ENCODE measurements at places on chromosomes 13 and 19. TPM values are rescaled to one million over a fixed set of nuclear protein-coding genes. Genes with fewer than 3 reads are reported as not detected.

Gene TLE6
- 0.97 TPM for total RNA-seq

Gene ZNF254
- 15.5 TPM for total RNA-seq

Gene C19orf47
- 11.2 TPM for total RNA-seq

Gene CD22
- total RNA-seq, result 0.32 TPM

Gene CEACAM16
- total RNA-seq, result under 0.01 TPM

Gene ACP7
- not detected for total RNA-seq

Gene ZNF563
- total RNA-seq, result 0.64 TPM

Gene CEACAM5
- total RNA-seq, result not detected

GRCh38 chr13:50518781-50519201 lies 324.7 kb downstream of the DLEU7 start:
- DNase-seq, result peak; percentile 91

- no peak for DNase-seq
Measured at GRCh38 chr19:22625266-22626035, 8.7 kb upstream of the ZNF492 start.

- peak; percentile 83 for DNase-seq
Measured at GRCh38 chr19:4456476-4456842, 1.1 kb downstream of the UBXN6 start.

- no peak for DNase-seq
Measured at GRCh38 chr19:41480336-41480735, 37.4 kb downstream of the ERICH4 start.

DNA sequence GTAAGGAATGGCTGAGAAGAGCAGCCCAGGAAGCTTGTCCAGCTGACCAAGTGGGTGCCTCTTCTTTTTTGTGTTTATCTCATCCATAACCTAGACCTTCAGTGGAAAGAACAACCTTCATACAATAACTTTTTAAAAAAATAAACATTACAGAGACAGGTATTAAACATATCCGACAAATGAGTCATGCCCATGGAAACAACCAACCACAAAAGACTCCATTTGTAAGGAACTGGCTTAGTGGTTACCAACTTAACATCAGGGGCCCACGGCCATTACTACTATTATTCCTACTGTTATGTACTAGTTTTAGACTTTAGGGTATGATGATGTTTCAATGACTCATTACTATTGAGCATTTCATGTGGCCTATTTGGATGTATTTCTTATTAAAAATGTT lies 191.7 kb upstream of the SERP2 start:
- DNase-seq, result no peak

DNA sequence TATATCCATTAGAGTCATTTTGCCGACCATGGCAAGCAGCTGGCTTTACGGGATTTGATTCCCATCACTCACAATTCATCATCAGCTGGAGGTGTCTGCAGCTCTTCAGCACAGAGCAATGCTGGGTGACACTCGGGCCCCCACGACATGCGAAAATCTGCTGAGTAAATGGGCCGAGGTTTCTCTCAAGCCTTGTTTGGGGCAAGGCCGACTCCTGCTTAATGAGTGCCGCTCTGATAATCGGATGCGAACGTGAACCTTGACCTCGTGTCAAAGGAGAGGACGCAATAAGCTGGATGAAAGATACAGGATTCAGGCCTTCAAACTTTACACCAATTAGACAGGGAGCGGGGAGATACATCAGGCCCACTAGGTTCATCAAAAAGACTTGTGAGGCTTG lies 65.2 kb downstream of the GGACT start:
- DNase-seq, result no peak

DNA sequence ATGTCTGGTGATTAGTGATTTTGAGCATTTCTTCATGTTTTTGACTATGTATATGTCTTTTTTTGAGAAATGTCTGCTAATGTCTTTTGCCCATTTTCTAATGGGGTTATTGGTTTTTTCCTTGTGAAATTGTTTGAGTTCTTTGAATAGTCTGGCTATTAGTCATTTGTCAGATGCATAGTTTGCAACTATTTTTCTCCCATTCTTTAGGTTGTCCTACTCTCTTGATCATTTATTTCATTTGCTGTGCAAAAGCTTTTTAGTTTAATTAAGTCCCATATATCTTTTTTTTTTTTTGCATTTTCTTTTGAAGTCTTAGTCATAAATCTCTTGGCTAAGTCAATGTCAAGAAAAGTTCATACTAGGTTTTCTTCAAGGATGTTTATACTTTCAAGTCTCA lies 449.8 kb downstream of the DACH1 start:
- DNase-seq, result no peak

- no peak for DNase-seq
Measured at GRCh38 chr13:87671753-87672605, 808 bp downstream of the SLITRK5 start.

DNA sequence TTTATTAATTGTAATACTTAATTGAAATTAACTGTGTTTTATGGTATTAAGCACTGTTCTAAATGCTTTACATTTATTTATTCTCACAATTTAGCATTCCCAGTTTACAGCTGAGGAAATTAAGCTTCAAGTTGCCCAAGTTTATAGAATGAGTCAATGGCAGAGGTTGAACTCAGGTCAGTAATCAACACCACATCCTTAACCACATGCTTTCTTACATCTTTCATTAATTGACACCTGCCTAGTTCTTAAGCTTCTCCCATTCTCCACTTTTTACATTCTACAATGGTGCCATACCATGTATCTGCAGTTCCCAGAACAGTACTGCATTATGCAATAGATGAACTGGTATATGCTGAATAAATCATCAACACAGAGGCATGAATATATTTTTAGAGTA lies 11.7 kb upstream of the RBM26 start:
- DNase-seq, result no peak

GRCh38 chr13:30091035-30091434 lies 216.3 kb downstream of the KATNAL1 start:
- DNase-seq, result no peak

DNA sequence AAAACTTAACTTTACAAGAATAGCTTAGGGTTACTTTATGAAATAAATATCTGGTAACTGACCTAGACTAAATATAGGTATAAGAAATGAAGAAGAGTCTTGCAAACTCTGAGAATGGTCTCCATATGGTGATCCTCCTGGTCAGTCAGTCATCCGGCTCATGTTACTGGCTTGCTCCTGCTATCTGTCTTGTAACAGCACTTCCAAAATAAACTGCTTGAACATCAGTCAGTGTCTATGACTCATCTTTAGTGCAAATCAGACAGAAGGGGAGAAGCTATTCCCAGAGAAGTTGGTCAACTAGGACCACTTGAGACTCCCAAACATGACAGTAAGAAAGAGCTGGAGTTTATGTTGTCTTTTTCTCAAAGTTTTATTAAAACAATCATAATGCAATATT lies 1550.9 kb downstream of the PCDH9 start:
- peak; percentile 0 for DNase-seq

DNA sequence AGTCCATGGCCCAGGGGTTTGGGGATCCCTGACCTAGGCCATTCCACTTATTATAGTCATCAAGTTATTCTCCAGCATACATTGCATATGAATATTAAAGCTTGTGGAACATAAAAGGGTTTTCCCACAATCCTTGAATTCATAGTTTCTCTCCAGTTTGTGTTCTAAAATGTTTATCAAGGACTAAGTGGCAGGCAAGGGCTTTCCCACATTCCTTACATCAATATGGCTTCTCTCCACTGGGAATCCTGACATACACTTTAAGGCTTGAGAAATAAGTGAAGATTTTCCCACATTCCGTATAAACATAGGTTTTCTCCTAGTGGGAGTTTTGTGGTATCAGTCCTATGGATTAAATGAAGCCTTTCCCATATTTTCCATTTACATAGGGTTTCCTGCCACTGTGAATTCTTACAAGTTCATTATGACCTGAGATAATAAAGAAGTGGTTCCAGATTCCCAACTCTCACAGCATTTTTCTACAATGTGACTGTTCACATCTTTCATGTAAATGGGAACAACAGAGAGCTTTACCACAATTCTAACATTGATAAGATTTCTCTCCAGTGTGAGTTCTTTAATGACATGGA lies 14.5 kb downstream of the ZNF426 start:
- no peak for DNase-seq

DNA sequence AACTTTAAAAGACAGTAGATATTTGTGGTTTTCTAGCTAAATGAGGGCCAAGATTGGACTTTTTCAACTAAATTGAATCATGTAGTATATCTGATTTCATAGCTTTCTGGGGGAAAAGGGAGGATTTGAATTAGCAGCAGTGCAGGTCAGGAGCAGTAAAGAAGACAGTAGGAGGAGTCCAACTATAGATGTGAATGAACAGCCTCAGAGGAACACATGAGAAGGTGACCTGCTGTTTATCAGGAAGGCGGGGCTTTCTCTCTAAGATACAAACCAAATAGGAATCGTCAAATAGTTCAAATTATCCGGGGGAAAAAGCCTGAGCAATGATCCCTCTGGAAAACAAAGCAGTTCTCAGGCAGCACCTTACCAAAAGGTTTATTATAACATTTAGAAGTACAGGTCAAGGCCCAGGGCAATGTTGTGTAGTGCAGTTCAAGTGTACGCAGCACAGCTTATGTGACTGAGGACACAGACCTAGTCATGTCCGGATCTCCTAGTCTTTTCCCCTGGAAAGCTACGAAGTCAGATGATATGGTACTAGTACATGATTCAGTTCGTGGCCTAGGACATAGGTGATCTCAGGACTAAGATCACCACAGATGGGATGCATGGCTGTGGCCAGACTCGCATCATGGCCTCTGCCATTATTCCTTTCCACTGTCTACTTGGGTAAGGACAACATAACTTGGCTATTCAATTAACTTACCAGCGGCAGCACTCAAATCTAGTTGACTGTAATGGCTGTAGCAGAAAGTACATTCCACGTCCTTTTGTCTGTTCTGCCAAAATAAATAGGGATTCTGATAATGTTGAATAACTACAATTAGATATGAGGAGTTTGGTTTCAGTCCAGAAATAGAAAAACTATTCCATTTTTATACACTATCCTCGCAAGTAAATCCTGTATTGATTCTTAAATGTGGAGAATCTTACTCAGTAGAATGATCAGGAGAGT lies 40.3 kb downstream of the MPHOSPH8 start:
- no peak for DNase-seq

DNA sequence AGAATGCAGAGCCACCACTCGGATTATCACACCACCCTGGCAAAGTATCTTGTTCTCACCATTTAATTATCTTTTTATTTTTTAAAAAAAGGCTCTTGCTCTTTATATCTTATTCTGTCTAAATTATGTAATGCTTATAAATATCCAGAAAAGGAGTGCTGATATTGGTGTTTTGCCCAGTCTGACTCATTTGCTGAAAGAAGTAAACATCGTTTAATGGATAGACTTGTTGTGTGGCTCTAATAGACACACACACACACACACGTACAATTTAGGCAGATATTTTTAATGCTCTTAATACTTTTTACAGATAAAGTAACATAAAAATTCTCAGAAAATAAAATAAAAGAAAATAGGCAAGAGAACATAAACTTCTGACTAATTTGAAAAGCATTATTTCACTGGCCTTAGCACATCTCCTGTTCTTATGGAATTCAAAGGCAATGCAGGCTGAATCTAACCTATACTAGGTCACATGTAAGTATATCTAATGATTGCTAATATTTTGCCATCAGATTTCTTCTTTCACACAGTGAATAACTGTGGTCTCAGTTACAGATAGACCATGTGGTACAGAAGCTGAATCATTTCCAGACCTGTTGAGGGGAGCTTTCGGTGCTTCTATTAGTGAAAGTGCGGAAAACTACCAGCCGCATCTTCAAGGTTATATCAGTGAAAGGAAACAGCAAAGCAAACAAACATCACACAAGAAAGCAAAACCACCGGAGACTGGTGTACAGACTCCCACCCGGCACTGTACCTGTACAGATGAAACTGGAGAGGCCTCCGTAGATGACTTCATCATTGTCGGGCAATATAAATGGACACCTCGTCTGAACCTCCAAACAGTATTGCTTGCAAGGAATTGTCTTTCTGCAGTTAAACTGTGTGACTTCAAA lies 642.1 kb upstream of the ARGLU1 start:
- DNase-seq, result peak; percentile 68

DNA sequence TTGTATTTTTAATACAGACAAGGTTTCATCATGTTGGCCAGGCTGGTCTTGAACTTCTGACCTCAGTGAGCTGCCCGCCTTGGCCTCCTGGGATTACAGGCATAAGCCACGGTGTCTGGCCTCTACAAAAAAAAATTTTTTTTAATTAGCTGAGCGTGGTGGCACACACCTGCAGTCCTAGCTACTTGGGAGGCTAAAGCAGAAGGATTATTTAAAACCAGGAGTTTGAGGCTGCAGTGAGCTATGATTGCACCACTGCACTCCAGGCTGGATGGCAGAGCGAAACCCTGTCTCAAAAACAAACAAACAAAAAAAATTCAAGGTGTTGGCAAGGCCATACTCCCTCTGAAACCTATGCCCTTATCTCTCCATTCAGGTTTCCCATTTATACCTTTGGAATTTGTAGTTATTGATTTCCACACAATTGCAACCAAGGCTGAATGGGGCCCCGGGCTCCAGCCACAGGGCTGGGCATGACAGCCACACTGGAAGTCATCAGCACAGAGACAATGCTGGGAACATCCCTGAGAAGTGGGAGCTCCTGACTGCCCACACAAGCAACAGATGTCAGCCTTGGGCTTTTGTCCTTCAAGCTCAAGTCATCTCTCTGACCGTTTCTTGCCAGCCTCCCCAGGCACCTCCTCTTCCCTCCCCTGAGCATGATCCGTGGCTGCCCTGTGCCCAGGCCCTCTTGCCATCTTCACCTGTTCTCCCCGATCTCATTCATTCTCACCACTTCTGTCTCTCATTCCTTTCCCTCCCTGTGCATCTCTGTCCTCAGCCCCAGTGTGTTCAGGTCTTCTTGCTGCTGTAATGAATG lies 27.2 kb upstream of the CALM3 start:
- DNase-seq, result no peak

- DNase-seq, result no peak
Measured at GRCh38 chr19:755063-755462, 4.2 kb downstream of the MISP start.

DNA sequence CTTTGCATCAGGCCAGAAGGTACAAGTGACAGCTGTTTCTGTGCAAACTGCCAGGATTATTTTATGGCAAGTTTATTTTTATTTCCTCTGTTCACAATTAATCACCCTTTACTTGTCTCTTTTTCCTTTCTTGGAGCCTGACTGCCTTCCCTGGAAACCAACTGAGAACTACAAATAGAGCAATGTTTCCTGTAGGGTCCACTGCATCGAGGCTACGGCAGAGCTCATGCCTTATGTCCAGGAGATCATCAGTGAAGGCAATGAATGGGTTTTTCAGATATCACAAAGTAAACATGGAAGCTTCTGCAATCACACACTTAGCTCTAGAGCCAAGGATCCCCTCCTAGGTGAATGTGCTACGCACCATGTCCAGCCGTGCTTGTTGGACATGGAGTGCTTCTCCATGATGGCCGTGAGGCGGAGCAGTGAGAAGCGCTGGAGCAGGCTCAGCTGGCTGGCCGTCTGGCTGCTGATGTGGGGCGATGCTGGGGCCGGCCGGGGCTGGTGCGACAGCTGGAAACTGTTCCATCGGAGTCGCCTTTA lies 110.9 kb downstream of the KL start:
- DNase-seq, result peak; percentile 23

GRCh38 chr19:41876847-41877832 lies at the start of gene CD79A:
CD79A (plus strand) TSS chr19:41877279; CDS start chr19:41877305, 26 bp downstream.
- no peak for DNase-seq

DNA sequence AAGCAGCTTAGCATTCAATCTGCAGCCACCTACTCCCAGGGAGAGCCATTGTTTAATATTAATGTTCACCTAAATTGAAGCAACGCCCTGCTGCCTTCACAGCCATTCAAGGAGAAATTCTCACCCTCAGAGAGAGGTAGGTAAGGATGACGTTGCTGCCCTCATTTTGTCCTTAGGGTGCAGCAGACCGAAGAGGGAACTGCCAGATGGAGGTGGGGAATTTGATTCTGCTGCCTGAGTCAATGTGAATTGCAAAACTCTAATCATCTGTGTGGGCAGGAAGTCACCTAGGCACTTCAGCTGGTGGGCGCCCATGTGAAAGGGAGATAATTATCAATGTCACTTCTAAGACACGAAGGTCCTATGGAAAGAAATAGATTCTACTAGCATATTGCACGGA lies 503.4 kb downstream of the TBC1D4 start:
- DNase-seq, result no peak

Data from fibroblast of villous mesenchyme (primary cell).